ENCODE measurements at places on chromosomes 5 and 9.

DNA sequence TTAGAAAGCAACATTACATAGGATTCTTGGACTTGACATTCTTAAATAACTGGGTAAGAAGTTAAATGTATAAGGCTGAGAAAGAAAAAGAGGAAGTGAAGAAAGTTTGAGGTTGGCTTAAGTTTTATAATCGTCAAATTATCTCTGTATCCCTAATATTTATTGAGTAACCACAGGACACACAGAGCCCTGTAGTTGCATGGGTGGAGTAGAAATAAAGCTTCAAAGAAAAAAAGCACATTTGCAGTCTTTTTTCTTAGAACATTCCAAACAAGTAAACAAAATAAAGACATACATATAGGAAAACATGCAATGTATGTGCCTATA, 137.0 kb downstream of the CCDC192 start:
- DNase-seq = no peak

GRCh38 chr5:56698463-56699381, 116.6 kb upstream of the MAP3K1 start:
- no peak for DNase-seq

GRCh38 chr9:33907347-33907746, 90.4 kb downstream of the UBE2R2 start:
- no peak for DNase-seq

DNA sequence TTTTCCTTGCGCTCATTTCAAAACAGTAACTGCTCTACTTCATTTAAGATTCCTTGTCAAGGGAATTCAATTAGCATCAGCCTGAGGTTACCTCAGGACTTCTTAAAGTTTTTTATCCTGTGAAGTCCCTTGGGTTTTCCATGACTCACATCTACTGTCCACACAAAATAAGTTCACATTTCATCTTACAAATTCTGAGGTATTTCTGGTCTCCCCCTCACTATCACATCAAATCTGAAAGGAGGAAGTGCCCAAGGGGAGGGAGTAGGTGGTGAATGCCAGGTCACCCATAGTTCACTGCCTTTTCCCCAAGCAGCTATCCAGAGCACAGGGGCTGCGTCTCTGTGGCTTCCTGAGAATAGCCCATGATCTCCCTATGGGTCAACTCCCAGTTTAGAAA, 227.1 kb upstream of the NREP start:
- DNase-seq = peak; percentile 36

GRCh38 chr9:20865347-20865746, 166.1 kb downstream of the HACD4 start:
- DNase-seq = no peak

DNA sequence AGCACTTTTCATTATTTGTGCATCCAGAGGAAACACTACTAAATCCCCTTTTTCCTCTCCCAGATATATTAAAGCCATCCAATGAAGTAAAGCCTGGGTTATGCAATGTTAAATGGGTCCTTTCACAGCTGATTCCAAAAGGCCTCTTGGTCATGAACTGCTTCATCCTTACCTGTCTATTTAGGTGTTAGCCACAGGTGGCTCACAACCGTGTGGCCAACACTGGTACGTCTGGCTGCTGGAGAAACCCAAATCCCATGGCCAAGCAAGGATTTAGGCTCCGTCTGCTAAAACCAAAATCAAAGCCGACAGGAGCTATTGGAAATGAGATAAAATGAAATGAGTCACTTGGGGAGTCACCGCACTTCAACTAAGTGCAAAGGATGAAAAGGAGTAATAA, 193.9 kb downstream of the ADCY2 start:
- DNase-seq = no peak

GRCh38 chr9:97514531-97514930, 13.1 kb downstream of the TMOD1 start:
- DNase-seq = no peak

DNA sequence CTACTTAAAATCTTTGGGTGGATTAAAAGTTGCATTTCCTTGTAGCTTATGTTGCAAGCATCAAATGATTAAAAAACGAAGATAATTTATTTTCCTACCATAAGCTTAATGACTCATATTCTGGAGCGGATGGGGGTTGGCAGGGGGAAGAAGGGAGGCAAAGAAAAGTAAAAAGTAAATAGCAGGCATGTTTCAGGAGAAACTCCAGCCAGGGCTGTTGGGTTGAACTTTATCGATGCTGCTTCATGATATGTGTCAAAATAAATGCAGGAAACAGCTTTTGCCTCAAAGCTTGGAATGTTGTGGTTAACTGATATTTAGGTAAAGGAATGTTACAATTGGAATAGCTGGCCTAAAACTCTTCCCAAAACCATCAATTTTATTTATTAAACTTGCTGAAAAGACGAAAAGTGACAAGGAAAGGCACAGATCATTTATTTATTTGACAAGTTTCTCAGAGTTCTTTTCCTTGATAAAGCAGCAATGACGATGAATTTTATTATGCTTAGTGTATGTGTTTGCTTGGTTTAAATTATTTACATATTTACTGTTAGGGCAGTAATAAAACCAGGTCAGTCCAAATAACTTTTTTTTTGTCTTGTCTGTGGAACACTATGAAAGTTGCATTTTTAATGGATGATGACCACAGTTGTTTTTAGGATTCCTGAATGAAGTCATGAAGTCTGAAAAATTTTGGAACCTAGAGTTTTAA, 177.9 kb downstream of the PCSK1 start:
- DNase-seq = no peak

DNA sequence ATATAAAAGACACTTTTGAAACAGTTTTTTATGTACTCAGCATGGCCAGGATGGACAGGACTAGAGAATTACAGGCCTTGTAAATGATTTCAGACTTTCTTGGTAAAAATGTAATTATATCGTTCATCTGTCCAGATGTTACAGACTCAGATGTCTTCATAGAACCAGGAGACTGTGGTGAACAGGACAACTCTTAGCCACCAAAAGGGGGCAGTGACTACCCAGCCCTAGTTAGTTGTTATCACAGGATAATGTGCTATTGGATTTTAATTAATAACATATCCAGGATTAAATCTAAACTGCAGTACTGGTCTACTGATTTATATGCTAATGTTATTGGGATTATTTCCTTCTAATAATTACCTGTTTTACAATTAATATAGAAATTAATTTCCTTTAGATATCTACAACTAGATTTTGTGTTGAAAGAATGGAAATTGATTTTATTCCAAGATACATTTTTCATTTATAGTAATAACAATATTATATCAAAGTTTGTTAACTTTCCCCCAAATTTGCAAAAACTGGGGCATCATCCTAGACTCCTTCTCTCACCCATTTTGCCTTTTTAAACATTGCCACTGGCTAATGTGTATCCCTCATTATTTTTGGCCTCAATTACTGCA, 99.4 kb downstream of the MTREX start:
- no peak for DNase-seq

- no peak for DNase-seq
These were observed 509.4 kb upstream of the SEMA6A start for GRCh38 chr5:117084067-117084466.

GRCh38 chr9:38362852-38363588, 29.5 kb upstream of the ALDH1B1 start:
- no peak for DNase-seq

DNA sequence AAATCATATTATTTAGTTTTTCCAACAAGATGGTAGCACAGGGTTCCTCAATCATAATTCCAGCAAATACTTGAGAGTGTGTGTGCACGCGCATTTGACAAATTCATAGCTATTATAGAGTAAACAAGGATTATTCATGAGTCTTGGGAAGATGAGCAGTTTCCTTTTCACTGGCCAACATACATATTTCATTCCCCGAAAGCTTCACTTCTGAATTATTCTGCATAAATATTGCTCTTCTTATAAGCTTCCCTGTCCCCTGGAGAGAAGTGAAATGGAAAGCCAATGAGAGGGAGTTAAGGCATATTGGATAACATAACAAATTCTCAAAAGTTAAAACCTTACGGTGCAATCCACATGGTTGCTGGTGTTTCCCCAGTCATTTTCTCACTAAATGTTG, 386.4 kb upstream of the SEMA6A start:
- DNase-seq = no peak

- DNase-seq = no peak
These were observed 103.4 kb upstream of the RASEF start for GRCh38 chr9:83166372-83166771.

DNA sequence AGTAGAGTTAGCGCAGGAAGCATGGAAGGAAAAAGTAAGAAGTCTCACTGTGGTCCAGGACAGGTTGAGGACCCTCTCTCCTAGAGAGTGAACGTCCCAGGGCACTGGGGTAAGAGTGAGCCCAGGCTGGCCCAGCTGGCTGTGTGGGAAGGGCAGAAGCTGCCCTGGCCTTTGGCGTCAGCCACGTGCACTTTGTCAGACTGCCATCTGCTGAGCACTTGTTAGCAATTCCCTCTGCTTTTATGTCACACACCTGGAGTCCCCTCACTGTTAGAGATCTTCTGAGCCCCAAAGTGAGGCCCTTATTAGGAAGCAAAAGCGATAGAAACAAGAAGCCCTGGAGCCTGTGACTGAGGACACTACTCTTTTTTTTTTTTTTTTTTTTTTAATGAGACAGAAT, 79.1 kb downstream of the UGCG start:
- DNase-seq = no peak

- DNase-seq = no peak
These were observed 1.5 kb downstream of the EGFL7 start for GRCh38 chr9:136664000-136664915.

DNA sequence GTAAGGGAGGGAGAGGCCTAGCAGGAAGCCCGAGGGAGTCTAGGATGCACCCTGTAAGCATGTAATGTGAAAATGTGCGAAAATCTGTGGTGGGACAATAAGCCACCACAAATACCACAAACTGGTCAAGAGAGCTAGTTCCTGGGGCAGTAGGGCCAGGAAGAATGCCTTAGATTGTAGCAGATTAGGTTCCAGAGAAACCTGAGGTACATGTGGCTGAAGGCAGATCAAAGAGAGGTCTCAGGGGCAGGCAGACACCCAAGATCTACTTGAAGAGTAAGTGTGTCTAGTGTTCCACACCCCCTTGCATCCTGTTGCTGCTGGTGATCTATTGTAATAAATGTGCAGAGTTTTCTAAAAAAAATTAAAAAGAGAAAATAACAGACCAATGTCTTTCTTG, 1677.3 kb upstream of the CDH6 start:
- no peak for DNase-seq

DNA sequence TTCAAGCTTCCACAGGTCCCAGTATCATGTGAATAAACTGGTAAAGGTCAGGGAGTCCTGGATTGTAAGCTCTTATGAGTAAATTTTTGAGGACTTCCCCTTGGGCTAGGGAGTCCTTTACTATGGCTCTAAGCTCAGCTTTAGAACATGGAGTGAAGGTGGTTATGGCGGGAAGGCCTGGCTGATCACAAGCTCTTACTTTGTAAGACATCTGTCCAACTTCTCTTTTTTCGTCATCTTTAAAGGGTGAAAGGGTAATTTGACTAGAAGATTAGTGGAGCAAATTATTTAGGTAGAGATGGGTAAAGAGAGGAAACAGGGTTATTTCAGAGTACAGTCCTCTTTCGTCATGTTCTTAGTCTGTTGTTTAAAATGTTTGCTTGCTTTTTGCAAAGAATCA, 155.4 kb downstream of the AOPEP start:
- no peak for DNase-seq

GRCh38 chr5:68392617-68393016, 177.1 kb downstream of the PIK3R1 start:
- no peak for DNase-seq

- DNase-seq = no peak
These were observed 622.6 kb downstream of the CCDC171 start for GRCh38 chr9:16175461-16175860.

DNA sequence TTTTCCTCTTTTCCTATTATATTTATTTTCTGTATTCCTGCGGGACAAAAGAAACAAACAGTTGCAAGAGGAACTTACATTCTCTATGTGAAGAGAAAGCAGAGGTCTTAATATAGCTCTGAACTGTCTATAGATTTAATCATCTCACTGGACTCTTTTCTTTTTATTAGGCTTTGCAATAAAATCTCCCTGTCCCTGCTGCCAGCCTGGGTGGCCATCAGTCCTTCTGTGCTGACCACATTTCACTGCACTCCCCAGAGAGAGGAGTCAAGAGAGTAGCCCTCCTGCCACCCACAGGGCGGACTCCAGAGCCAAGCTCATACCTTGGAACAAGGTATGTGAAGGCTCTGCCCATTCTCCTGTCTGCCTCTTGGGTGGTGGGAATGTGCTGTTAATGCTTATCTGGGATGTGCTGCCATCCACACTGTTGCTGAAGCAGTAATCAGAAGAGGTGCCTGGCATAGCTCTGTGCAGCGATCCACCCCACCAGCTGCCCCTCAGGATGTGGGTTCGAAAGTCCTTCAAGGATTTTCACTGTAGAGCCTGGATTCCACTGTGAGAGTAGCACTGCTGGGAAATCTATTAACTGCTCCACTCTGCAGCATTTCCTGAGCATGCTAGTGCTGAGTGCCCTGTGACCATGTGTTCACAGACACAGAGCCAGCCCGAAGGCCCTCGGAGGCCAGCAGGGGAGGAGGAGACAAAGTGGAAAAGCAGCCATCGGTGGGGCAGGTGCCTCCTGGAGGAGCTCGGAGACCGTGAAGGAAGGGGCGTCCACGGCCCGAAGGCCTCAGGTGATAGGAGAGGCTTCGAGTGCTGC, 334.6 kb downstream of the MED10 start:
- DNase-seq = no peak

GRCh38 chr9:88730780-88731179, 195.8 kb downstream of the NXNL2 start:
- DNase-seq = no peak

DNA sequence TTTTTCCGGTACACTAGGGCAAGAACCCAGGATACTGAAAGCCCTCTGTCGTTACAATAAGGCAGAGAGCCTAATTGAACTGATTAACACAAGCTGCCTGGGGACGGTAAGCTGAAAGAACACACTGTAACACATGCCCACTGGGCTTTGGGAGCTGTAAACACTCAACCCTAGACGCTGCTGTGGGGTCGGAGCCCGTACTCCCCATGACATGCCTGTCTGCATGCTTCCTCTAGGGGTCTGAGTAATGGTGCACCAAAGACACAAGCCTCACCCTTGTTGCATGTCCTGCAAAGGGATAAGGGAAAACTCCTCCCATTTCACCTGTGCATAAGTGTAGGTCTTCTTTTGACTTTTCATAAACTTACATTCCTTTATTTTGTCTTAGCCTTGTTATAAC, 194.0 kb downstream of the FBXL7 start:
- DNase-seq = no peak

- DNase-seq = no peak
These were observed 190.7 kb downstream of the MAPKAP1 start for GRCh38 chr9:125515983-125516940.

- no peak for DNase-seq
These were observed 140.5 kb downstream of the SV2C start for GRCh38 chr5:76223696-76224095.

DNA sequence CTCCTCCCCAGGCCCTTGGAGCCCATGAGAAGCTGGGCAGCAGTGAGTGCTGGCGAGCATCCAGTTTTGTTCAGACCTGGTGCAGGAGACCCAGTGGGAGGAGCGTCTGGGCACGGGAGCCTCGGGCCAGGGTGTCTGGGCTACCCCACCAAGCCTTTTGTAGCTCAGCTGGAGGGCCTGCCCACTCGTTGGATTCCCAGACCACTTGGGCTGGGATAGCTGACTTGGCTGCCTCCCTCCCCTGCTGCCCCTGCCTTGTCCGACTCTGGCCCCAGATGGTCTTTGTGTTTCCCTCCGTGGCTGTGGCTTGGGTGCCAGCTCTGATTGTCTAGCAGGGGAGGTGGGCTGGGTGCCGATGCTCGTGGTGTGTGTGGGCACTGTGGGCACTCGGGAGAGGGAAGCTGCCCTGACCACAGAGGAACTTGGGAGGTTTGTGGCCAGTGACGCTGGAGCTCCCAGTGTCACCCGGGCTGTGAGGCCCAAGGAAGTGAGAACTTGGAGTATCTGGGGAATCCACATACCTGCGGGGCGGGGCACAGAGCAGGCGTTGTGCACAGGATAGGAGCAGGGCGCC, 47.3 kb downstream of the WNK2 start:
- DNase-seq = no peak
